ENCODE measurements at places on chromosomes 4 and X.

DNA sequence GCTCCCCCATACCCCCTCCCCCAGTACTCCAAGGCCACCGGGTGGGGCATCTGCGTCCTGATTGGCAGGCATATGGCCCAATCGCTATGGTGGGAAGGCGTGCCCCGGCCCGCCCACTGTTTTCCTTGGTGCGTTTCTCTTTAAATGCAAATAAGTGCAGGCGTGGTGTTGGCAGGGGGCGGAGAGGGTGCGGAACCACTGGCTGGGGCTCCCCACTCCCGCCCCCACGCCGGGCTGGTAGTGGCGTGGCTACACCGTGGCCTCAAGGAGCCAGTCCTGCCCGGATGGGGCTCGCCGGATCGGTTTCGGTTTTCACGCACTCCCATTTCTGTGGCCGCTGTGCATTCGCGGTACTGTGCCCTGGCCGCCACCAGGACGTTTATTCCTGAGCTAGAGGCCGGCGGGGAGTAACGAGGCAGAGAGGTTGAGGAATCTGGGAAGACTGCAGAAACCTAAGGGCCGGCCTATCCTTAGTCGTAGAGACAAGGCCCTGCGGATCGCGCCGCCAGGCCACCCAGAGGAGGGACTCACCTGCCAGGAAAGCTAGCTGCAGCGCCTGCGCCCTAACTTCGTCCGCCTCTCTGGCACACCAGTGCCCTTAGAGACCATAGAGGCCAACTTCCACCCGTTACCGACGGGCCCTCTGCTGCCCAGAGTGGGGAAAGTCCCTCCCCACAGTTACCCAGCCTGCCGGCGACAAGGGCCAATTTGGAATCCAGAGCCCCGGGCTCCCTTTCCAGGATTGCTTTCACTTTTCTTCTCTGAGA lies 410 bp upstream of the AMER1 start:
- peak; percentile 66 for DNase-seq

- no peak for DNase-seq
Measured at GRCh38 chr4:31467781-31468180, 747.6 kb downstream of the PCDH7 start.

GRCh38 chr4:147103403-147103946 lies 157.8 kb upstream of the TTC29 start:
- no peak for DNase-seq

GRCh38 chr4:188551156-188551555 lies 411.9 kb downstream of the TRIML1 start:
- DNase-seq = no peak

DNA sequence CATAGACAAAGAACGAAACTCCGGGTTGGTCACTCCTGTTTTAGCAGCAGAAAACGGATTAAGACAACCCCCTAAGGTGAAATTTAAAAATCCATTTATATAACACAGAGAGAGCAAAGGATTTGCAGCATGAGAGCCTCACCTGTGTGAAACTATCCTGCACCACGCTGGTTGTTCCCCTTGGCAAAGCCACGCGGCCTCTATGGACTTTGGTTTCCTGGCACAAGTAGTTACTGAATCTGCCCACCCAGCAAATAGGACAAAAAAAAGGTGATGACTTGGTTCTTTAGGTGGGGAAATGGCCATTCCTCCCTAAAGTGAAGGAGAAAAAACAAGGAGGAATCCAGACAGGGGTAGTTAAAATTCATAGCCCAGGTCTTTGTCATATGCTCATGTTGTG lies 133.1 kb downstream of the PLS3 start:
- DNase-seq = no peak

DNA sequence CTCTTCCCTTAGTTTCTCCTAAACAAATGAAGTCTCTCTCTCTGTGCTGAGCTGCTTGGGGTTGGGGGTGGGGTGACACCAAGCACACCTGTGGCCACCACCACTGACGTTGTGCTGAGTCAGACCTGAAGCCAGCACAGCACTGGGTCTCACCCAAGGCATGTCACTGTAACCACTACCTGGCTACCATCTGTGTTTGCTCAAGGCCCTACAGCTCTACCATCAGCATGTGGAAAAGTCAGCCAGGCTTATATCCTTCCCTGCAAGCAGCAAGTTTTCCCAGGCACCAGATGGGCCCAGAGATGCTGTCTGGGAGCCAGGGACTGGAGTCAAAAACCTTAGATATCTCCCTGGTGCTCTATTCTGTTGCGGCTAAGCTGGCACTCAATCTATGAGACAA lies 6.9 kb downstream of the CXCL10 start:
- DNase-seq = no peak

DNA sequence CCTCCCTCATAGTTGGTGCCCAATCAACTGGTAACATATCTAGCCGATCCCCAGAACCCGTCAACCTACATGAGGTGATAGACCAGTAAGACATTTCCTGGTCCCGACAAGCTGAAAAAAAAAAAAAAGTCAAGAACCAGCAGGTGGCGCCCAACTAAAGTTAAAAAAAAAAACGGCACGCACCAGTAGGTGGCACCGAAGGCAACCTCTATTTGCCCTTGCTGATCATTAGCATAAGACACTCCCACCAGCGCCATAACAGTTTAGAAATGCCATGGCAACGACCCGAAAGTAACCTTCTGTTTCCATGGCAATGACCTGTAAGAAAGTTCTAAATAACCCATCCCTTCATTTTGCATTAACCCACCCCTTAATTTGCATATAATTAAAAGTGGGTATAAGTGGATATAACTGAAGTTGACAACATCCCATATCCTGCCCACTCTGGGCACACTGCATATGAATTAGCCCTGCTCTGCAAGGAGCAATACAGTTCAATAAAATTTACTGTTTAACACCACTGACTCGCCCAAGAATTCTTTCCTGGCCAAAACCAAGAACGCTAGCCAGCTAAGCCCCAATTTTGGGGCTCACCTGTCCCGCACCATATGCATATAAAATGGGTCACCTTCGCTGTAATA lies 83.9 kb upstream of the SPANXB1 start:
- DNase-seq = no peak

GRCh38 chr4:10942156-10942555 lies 257.6 kb upstream of the CLNK start:
- DNase-seq = no peak

GRCh38 chr4:151934766-151935165 lies 174.0 kb upstream of the GATB start:
- DNase-seq = no peak

- no peak for DNase-seq
Measured at GRCh38 chr4:152248347-152248746, 287.5 kb downstream of the FBXW7 start.

GRCh38 chr4:155975511-155975910 lies 21.8 kb upstream of the CTSO start:
- DNase-seq = no peak

DNA sequence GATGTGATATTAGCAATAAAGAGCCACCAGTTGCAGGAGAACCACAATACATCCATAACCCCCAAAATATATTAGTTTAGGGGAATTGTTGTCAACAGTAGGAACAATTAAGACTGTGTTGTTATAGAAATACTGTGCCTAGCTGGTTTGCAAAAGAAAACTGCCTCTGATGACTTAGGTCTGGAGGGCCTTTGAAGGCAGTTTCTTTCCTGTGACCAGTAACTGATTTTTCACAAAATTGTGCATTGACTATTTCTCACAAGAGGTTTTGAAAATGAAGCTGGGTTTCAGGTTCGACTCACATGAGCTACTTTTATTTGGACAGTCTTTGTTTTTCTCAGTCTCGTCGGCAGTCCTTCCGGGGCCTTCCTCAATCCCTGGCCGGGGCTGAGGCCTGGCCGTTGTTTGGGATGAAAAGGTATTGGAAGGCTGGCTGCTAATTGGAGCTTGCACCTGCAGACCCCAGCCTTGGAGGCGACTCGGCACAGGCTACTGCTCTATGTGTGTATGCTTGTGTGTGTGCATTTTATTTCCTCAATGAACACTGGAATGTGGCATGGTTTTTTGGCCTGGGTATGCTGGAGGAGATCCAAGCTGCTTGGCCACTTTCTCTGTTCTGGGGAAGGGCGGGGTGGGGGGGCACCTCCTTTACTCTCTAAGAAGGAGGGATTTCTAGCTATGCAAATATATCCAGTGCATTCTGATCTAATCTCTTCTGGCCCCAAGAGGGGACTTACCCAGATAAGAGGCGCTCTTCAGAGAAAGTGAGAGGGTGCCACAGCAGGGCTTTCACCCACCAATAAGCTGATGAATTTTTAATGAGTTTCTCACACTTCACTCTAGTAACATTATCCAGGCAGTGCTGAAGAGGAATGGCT lies 49.5 kb upstream of the LNX1 start:
- no peak for DNase-seq

- no peak for DNase-seq
Measured at GRCh38 chr4:27057662-27058061, 197.0 kb downstream of the STIM2 start.

DNA sequence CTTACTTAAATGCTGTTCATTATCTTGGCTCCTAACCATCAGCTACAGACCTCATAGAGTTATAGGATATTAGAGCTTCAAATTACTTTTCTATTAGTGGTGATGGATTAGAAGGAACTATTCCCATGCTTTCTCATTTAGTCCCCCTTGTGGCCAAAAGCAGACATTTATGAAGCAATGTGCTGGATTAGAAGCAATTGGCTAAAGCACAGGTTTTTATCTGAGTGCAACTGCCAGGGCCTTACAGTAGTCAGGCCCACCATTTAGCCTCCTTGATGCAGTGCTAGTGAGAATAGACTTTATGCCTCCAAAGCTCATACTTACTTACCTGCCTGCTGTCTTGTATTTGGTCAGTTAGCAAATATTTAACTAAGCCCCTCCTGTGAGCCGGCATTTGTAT lies 93.0 kb downstream of the TSPAN7 start:
- no peak for DNase-seq

GRCh38 chrX:4550018-4550417 lies 836.6 kb upstream of the PRKX start:
- no peak for DNase-seq

DNA sequence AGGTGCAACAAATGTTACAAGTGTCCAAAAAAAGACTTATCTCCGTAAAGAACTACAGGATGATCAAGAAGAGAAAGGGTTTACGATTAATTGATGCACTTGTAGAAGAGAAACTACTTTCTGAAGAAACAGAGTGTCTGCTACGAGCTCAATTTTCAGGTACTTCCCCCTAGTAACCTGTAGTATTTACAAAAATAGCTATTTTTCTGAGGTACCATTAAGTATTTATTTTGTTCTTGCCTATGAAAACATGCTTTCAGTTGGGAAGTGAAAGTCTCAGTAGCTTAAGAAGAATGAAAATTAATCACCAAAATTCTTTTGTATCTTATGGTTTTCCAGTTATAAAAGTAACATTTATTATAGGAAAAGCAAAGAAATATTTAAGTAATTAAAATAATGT lies 5.9 kb downstream of the THAP9 start:
- no peak for DNase-seq

- DNase-seq = no peak
Measured at GRCh38 chr4:186819342-186820086, 95.9 kb upstream of the FAT1 start.
